ENCODE measurements at places on chromosomes 1 and 21.

GRCh38 chr1:13687151-13687715 lies 12.8 kb upstream of the PRDM2 start:
- DNase-seq, result no peak

DNA sequence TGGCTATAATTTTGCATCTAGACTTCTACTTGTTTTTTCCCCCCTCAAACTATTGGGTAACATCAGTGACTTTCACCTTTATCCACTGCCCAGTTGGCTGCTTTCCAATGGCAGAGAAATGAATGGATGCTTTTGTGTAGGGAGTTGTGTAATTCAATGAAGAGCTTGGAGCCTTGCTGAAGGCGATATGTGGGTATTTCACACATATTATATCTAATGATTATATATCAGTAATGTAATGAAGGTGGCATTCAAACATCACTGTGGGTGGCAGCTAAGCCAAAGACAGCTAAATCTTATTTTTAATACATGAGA lies 81.2 kb downstream of the TGFB2 start:
- no peak for DNase-seq

- no peak for DNase-seq
Observed at GRCh38 chr1:241423541-241424479, 66.8 kb upstream of the RGS7 start.

- no peak for DNase-seq
Observed at GRCh38 chr1:183604038-183604808, 14.0 kb upstream of the NCF2 start.

DNA sequence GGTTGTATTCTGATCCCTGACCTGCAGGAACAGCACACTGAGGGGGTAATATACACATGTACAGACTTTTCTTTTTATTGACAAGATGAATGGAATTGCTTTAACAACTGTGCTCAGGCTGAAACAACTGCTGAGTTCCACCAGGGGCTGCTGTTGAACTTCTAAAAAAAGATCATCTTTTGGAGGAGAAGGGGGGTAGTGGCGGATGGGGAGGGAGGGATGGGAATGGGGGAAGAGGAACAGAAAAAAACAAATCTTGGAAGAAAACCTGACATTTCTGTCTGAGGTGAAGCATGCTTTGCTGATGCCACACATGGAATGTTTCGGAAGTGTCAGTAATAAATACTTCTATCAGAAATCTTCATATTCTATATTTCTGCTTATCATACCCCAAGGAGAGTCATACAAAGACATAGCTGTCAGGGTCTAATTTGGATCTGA lies 75.0 kb downstream of the RWDD3 start:
- no peak for DNase-seq
